Mesenchymal stem cell (in vitro differentiated cells and primary cell): ENCODE measurements at places on chromosomes 1 and 21.
A peak's percentile ranks its signal among the peaks of the same experiment; 100 is the strongest.

DNA sequence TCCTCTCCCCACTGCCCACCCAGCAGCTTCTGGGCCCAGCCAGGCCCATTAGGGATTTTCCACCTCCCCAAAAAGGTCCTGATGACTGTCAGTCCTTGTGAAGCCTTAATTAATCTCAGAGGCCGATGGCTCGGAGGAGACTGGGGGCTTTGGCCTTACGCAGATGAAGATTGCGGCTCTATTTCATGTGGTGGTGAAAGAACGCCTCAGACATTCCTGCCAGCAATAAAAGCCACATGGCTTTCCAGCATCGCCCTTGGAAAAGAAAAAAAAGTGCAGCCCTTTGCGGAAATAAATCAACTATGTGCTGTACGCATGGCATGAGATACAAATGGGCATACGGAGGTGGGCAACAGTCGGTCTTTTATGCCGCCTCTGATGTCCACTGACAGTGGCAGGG lies 6.6 kb upstream of the RUNX3 start:
- peak; percentile 24 for DNase-seq

- DNase-seq = no peak
Measured at GRCh38 chr1:22752339-22752738, 41.7 kb downstream of the EPHB2 start.

DNA sequence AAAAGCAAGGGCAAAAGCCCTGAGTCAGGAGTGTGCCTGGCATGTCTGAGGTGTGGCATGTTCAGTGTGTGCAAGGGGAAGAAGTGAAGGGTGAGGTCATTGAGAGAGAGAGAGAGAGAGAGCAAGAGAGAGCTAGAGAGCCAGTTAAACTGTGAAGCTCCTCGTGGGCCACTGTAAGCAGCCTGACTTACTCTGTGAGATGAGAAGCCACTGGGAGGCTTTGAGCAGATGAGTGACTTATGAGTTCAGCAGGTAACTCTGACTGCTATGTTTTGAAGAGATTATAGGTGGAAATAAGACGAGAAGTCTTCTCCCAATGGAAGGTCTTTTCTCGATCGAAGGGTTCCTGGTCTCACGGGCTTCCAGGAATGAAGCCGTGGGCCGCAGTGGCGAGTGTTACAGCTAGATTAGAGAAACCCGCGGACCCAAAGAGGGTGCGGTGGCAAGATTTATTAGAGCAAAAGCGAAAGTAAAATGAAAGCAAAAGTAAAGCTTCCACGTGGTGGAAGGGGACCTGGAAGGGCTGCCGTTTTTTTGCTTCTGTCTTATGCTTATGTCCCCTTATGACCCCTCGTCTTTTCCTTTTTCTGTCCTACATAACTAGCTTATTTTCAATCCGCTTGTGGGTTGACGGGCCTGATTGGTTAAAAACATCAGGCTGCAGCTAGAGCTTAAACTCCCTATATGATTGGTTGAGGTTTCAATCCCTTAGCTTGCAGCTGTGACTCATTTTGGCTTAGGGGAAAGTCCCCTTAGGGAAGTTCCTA lies 323.1 kb upstream of the FAM78B start:
- peak; percentile 1 for DNase-seq

- no peak for DNase-seq
Measured at GRCh38 chr1:20402585-20403422, 83.2 kb downstream of the CAMK2N1 start.

GRCh38 chr1:230563591-230563990 lies 78.7 kb upstream of the COG2 start:
- no peak for DNase-seq

- DNase-seq = peak; percentile 37
Measured at GRCh38 chr1:201686714-201687455, 142.1 kb upstream of the IPO9 start.

- DNase-seq = no peak
Measured at GRCh38 chr1:191368891-191369654, 789.2 kb upstream of the RGS18 start.

GRCh38 chr21:43600642-43601402 lies 58.5 kb downstream of the HSF2BP start:
- DNase-seq = peak; percentile 91

- no peak for DNase-seq
Measured at GRCh38 chr1:101363891-101364318, 127.1 kb downstream of the S1PR1 start.

GRCh38 chr1:247409869-247410544 lies 6.0 kb upstream of the NLRP3 start:
- DNase-seq = no peak

DNA sequence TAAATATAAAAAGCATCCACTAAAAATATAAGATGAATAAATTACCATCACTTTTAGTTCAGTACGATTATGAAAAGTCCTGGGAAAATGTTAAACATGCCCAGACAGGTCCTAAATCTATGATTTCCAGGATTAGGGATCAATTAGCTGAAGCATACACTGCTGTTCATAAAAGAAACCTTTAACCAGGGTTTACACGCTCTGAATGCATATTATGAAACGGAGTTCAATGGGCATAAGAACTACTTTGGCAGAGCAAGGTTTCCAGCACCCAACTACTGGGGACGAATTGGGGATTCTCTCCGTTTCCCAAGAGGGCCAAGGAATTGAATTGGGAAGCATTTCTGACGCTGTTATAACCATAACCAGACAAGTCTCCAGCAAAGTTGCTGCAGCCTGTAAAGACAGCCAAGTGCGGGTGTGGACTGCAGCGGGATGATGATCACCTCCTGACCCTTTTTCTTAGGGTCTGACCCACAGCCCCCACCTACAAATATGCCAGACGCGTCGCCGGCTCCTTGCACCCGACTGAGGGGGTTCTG lies 1.6 kb downstream of the SLC30A1 start:
- DNase-seq = peak; percentile 52

DNA sequence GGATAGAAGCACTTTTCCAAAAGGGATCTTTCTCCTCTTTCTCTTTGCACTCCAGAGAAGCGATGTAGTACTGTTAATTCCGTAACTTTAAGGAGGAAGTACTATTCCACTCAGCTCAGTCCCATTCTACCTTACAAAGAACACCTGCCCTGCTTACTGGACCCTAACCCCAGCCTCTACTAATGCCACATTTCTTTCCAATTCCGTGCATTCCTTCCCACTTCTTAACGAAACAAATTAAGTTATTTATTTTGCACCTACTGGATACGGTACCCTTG lies 511 bp downstream of the NDC1 start:
- DNase-seq = no peak

DNA sequence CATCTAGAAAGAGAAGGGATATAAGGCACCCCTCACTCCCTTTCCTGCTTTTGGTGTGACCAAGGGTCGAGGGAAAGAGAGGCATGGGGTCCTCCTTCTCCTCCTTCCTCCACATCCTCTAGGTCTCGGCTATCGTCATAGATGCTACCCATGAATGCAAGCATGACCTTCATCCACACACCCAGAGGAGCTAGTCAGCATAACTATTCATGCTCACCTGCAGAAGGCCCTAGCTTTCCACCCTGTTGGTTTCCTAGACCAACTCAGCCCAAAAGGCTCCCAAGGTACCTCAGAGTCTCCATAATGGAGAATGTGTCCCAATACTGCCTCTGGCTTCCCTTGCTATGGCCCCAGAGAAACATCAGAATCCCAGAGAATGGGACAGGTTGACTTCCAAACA lies 33.2 kb downstream of the MSTO1 start:
- no peak for DNase-seq

- DNase-seq = peak; percentile 88
Measured at GRCh38 chr1:17128361-17128760, 9.1 kb upstream of the PADI2 start.

- DNase-seq = peak; percentile 34
Measured at GRCh38 chr1:167617153-167618147, 12.6 kb upstream of the RCSD1 start.

GRCh38 chr1:76428028-76428427 lies 353.5 kb downstream of the ST6GALNAC3 start:
- no peak for DNase-seq

- DNase-seq = no peak
Measured at GRCh38 chr21:38267991-38268863, 11.4 kb downstream of the KCNJ15 start.

- no peak for DNase-seq
Measured at GRCh38 chr1:185556561-185556960, 177.6 kb upstream of the HMCN1 start.

DNA sequence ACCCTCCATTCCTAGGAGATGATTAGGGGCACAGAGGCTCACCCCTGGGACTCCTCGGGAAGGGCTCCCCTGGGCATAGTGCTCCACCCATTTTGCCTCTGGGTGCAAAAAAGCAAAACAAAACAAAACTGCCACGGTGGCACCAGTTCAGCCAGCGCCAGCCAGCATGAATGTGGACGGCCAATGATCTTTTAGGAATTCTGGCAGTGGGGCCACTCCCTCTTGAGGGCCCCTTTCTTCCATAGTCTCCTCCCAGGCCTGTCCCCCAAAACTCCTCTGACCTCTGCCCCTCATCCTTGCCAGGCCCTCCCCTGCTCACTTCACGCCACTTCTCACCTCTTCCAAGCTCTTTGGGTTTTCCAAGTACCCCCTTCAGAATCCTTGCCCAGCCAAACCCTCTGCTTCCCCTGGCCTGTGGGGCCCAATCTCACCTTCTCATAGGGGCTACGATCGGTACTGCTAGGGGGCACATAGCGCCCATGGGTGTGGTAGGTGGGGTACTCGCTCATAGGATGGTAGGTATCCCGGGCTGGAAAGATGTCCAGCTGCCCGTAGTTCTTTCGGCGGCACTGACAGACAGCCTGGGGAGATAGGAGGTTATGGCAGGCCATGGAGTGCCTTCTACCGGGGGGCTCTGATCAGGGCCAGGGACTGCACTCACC lies 13.3 kb downstream of the TRIM46 start:
- DNase-seq = no peak

GRCh38 chr1:50603274-50604271 lies 180.3 kb upstream of the DMRTA2 start:
- DNase-seq = peak; percentile 27

- peak; percentile 20 for DNase-seq
Measured at GRCh38 chr1:157948312-157949073, 45.0 kb upstream of the KIRREL1 start.

DNA sequence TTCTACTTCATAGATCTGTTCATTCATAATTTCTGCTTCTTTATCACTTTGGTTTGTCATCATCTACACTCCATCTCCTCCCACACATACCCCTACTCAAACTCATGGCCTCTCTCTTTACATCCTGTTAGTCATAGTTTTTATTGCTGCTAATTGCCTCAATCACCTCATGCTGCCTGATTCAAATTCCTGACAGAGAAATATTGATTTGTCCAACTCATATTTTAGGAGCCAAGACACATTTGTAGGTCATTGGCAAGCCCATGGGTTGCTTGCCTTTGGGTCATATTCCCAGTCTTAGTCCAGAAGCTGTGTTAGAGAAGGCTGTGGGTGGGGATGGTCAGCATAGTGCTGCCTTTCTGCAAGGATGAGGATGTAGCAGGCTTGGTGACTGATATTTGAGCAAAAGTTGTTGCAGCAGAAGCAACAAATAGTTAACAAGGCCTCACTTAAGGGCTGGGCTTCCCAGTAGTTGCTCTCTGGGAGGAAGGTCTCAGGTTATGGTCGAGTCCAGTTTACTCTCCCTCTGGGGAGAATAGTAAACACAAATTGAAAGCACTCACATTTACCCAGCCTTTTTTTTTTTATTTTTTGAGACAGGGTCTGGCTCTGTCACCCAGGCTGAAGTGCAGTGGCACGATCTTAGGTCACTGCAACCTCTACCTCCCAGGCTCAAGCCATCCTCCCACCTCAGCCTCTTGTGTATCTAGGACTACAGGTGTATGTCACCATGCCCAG lies 22.4 kb upstream of the EPS15 start:
- no peak for DNase-seq

GRCh38 chr1:173392895-173393658 lies 84.1 kb upstream of the PRDX6 start:
- DNase-seq = peak; percentile 93

- no peak for DNase-seq
Measured at GRCh38 chr1:229033480-229033879, 237.4 kb upstream of the RAB4A start.
